Aorta (tissue), 5 donors: ENCODE measurements at places on chromosomes 16 and 17. TPM values are rescaled to one million over a fixed set of nuclear protein-coding genes. Genes with fewer than 3 reads are reported as not detected.

- no peak for DNase-seq
Observed at GRCh38 chr16:86118467-86119307, 219.7 kb downstream of the IRF8 start.

GRCh38 chr16:55562936-55563335, 3.5 kb upstream of the CAPNS2 start:
- no peak for DNase-seq

The TPSB2 gene
- 17.0 TPM for total RNA-seq

- DNase-seq, result no peak
Observed at GRCh38 chr16:74052016-74052415, 244.6 kb upstream of the PSMD7 start.

The CFAP52 gene
- total RNA-seq, result not detected

The CD68 gene
- total RNA-seq, result 112 TPM
